ENCODE measurements at places on chromosomes 4 and X.

- DNase-seq: no peak
Observed at GRCh38 chr4:105543346-105543745, 9.1 kb upstream of the ARHGEF38 start.

DNA sequence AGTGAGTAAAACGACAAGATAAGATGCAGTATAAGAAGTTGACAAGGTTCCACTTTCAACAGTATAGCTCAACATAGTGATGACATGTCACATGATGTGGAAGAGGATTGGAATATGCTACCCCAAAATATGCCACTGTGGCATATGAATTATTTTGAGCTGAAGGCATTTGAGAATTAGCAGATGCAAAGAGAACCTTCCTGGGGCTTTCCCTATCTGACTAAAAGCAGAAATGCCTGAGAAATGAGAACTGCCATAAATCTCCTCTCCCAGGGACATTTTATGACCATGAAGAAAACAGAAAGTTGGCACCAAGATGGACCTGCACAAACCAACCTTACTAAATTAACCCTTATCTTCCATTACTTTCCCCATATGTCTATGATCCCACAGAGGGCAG is 24.8 kb downstream of the CDKN2AIP start:
- DNase-seq: no peak

- no peak for DNase-seq
Observed at GRCh38 chrX:68691921-68692320, 44.5 kb downstream of the STARD8 start.

DNA sequence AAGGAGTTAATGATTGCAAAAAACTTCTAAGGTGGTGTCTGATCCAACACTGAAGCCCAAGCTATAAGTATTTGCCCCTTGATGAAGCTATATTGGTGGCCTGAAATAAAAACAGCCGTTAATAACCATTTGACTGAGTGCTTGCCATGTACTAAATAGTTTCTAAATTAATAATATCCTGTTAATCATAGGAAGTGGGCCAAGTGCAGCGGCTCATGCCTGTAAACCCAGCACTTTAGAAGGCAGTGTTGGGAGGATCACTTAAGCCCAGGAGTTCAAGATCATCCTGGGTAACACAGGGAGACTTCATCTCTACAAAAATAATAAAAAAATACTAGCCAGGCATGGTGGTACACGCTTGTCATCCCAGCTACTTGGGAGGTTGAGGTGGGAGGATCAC is 8.3 kb downstream of the NDP start:
- DNase-seq: no peak

DNA sequence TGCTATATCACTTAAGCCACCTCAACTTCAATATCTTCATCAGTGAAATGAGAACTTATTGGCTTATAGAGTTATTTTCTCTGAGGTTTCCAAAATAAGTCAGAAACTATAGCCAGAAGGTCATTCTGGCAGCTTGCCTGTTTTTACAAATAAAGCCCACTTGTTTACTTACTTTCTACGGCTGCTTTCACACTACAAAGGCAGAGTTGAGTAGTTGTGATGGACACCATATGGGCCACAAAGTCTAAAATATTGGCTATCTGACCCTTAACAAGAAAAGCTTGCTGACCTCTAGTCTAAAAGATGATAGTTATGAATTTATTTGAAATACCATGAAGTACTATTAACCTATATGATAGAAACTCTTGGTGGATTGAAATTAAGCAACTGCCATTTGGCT is 67.3 kb upstream of the ATOH1 start:
- no peak for DNase-seq

DNA sequence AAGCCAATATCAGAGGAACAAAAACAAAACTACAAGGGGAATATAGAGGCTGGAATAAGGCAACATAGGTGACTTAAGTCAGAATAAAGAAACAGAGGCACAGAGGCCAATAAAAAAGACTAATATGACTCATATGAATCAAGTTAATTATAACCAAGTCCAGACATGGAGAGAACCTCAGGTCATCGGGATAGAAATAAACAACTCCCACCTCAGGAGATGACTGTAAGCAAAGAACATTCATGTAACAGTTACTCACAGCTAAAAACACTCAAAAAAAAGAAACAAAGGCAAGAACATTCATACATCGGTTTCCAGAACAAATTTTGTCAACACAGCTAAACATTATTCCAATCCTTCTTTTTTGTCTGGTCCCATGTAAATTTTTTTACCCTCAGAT is 60.3 kb upstream of the RXFP1 start:
- DNase-seq: no peak

- DNase-seq: no peak
Observed at GRCh38 chr4:80931631-80932081, 98.9 kb upstream of the BMP3 start.

DNA sequence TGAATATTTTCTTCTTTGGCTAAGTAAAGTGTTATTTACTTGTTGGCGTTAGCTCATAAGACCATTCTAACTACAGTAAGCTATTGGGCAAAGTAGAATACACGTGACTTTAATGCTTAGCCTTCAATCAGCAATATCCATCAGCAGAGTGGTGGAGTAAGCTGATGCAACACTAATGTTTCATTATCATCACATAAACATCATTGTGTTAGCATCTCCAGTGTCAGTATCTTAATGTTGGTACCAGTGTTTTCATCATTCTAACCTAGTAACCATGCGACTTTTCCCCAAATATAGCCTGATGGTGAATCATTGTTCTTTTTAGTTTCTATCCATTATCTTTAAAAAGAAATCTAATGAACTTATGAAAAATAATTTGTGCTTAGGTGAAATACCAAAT is 48.5 kb downstream of the APOOL start:
- DNase-seq: no peak

GRCh38 chrX:106952988-106953387 is 32.8 kb downstream of the CLDN2 start:
- no peak for DNase-seq

DNA sequence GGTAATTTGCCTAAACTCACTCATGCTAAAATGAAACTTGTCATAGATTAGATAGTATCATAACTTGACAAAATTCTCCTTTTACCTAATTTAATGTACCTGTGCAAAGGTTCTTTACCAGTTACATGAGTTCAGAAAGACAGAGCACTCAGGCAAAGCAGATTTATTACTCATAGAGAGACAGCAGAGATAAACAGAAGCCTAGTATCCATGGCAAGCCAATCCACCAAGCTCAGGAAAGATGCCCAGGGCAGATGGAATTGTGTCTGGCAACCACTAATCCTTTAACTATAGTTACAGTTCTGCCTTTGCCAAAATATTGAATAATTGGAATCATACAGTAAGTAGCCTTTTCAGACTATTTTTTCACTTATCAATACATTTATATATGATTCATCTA is 826.2 kb downstream of the TECRL start:
- no peak for DNase-seq

- no peak for DNase-seq
Observed at GRCh38 chr4:53619431-53619830, 28.1 kb upstream of the LNX1 start.

GRCh38 chr4:26753617-26754016 is 107.0 kb upstream of the STIM2 start:
- no peak for DNase-seq

- no peak for DNase-seq
Observed at GRCh38 chr4:76153356-76153755, 5.2 kb upstream of the NUP54 start.

DNA sequence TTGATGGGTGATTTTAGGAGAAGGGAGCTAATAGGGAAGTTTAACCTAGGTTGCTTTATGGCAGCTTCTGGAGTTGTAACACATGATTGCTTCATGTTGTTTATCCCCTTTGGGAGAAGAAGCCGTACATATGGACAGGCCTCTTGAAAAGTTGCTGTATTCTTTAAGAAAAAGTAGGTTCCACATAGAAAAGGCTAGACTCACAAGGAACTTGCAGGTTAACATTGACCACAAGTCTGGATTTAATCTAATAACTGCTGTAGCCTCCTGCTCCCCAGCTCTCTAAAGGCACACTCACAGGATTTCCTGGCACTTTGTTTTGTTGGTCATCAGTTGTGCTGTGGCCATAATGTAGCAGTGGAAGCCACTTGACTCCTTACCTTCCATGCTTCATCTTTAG is 19.7 kb downstream of the FNIP2 start:
- DNase-seq: no peak

GRCh38 chr4:2626231-2626630 is 89.8 kb downstream of the FAM193A start:
- no peak for DNase-seq

- DNase-seq: no peak
Observed at GRCh38 chrX:56281789-56282188, 49.6 kb downstream of the KLF8 start.

GRCh38 chr4:187937557-187937956 is 58.0 kb upstream of the ZFP42 start:
- no peak for DNase-seq

DNA sequence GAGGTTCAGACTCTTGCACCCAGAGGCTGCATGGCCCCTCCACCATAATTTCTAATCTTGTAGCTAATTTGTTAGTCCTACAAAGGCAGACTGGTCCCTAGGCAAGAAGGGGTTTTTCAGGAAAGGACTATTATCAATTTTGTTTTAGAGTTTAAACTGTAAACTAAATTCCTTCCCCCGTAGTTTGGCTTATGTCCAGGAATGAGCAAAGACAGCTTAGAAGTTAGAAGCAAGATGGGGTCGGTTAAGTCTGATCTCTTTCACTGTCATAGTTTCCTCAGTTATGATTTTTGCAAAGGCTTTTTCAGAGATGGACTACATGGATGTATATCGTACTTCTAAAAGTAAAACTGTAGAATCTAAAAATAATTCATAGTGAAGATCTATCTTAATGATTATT is 258.1 kb upstream of the IL1RAPL1 start:
- DNase-seq: no peak

DNA sequence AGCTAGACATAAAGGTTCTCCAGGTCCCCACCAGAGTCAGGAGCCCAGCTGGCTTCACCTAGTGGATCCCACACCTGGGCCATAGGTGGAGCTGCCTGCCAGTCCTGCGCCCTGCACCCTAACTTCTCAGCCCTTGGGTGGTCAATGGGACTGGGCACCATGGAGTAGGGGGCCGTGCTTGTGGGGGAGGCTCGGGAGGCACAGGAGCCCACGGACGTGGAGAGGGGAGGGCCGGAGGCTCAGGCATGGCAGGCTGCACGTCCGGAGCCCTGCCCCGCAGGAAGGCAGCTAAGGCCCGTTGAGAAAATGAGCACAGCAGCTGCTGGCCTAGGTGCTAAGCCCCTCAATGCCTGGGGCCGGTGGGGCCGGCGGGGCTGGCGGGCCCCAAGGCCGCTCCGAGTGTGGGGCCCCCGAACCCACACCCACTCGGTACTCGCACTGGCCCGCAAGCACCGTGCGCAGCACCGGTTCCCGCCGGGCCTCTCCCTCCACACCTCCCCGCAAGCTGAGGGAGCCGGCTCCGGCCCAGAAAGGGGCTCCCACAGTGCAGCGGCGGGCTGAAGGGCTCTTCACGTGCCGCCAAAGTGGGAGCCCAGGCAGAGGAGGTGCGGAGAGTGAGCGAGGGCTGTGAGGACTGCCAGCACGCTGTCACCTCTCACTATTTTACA is 291.1 kb downstream of the KLHL4 start:
- no peak for DNase-seq
